ENCODE measurements at places on chromosomes 3 and 15.
A peak's percentile ranks its signal among the peaks of the same experiment; 100 is the strongest.

GRCh38 chr3:42314411-42314810 is 48.4 kb upstream of the CCK start:
- DNase-seq: no peak

GRCh38 chr3:113485161-113485609 is 29.8 kb downstream of the SPICE1 start:
- DNase-seq: no peak

GRCh38 chr3:127751163-127751621 is 71.1 kb downstream of the MGLL start:
- no peak for DNase-seq

DNA sequence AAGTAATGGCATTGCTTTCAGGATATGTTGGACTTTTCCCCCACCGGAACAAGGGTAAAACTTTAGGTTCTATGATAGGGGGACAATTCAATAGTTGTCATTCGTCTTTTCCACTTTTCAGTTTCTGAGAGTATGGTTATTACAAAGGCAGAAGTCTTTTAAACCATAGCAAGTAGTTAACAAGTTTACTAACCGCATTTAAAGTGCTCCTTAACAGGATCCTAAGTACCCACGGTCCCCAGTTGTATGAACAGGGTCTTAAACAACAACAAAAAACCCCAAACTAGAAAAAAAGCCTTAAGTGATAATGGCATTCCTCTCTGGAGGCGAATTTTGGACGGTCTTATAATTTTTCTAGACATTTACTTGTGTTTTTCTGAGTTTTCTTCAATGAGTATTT is 831 bp downstream of the IFT57 start:
- no peak for DNase-seq

- no peak for DNase-seq
These were observed 619.0 kb downstream of the TBL1XR1 start for GRCh38 chr3:176578316-176578715.

- peak; percentile 21 for DNase-seq
These were observed 835.4 kb upstream of the NR2F2 start for GRCh38 chr15:95494971-95495541.

DNA sequence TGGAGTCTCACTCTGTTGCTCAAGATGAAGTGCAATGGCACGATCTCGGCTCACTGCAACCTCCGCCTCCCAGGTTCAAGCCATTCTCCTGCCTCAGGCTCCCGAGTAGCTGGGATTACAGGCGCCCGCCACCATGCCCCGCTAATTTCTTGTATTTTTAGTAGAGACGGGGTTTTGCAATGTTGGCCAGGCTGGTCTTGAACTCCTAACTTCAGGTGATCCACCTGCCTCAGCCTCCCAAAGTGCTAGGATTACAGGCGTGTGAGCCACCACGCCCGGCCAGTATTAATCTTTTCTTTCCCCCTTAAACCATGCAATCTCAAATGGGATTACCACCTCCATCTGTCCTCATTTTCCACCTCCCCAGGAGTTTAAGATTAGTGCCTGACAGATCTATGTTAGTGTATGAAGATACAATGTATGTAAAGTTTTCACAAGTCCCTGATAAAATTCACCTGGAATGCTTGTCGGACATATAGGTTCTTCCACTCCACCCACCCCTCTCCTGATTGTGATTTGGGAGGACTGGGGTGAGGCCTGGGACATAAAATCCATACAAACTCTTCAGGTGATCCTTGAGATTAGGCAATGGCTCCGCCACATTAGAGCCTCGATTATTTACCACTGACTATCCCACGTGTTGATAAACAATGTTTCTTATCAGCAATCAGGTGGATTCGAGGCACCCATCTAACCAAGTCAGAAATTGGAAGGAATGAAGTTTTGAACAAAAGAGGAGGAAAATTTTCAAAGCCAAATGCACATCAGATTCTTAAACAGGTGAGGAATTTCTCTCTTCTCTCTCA is 1.2 kb downstream of the PARL start:
- no peak for DNase-seq

DNA sequence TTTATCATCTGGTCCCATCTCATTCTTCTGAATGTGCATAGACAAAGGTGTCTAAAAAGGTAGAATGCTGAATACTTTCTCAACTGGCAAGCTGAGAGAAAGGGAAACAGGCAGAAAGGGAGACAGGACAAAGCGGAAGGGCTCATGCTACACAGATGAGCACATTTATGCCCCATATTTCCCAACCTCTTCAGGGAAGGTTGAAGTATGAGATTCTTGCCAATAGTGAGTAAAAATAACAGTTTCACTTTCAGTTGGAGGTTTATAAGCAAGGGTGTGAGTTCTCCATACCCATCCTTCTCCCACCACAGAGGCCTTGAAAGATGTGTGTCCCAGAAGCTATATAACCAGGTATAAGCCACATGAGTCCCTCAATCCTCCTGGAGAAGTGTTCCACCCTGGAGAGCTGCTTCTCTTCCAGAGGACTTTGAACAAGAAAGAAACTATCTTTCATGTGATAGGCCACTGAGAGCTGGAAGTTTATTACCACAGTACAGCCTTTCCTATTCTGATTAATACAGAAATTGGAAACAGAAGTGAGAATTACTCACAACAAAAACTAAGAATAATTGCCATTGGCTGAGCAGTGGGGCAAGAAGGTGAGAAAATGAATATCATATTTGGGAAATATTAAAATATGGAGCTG is 709.4 kb upstream of the NR2F2 start:
- DNase-seq: no peak

DNA sequence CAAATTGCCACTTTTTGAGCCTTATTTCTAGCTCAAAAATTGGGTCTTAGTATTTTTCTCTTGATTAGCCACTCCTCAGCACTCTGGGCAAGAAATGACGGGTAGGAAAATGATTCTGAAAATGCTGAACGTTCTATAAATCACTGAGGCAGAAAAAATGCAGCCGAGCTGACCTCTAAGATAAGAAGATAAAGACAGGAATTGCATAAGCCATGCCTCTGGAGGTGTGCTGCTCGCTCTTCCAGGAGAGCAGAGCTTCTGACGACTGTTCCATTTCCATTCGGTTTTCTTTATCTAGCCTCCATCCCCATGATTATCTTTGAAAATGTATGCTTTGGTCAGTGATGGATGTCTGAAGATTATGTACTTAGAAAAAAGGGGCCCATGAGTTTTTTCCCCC is 558.8 kb upstream of the ADAMTS9 start:
- DNase-seq: peak; percentile 5

- no peak for DNase-seq
These were observed 1.1 kb downstream of the MCF2L2 start for GRCh38 chr3:183427196-183427875.

GRCh38 chr3:116886202-116886893 is 176.8 kb downstream of the TUSC7 start:
- no peak for DNase-seq

- no peak for DNase-seq
These were observed 36.0 kb downstream of the THBS1 start for GRCh38 chr15:39616731-39617455.

DNA sequence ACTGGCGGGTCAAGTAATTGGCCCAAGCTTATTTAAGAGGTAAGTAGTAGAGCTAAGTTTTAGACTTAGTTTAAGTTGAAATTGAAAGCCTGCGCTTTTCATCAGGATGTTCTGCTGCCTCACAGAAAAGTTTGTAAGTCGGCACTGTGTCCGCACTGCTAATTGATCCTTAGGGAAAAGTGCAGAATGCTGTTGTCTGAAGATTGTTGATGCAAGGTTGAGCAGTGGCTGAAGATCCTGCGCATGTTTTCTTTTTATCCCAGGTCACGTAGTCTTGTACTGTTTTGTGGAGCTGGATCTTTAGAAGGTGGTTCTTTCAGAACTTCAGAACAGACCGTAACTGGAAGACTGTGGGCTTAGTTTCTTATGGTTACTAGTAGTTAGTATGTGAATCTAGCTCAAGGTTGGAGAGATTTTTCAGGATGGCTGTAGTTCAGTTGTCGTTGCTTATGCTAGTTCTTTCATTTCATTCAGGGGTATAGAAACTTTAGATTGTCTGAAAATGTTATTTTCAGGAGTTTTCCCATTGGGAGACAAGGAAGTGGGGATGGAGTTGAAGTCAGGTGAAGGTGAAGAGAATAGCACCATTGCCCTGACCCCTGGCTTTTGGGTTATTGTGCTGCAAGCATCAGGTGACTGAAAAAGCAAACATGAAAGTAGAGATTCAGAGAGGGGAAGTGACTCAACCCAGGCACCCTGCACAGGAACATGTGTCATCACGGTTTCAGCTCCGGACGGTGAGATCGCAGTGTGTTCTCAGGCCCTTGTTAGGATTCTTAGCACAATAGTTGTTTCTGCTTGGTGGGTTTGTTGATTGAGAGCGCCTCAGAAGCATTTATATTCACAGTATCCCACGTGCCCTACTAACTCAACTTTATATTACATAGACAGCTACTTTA is 32.8 kb downstream of the AKAP13 start:
- DNase-seq: peak; percentile 90

GRCh38 chr15:38176155-38176554 is 76.5 kb upstream of the SPRED1 start:
- DNase-seq: peak; percentile 83

DNA sequence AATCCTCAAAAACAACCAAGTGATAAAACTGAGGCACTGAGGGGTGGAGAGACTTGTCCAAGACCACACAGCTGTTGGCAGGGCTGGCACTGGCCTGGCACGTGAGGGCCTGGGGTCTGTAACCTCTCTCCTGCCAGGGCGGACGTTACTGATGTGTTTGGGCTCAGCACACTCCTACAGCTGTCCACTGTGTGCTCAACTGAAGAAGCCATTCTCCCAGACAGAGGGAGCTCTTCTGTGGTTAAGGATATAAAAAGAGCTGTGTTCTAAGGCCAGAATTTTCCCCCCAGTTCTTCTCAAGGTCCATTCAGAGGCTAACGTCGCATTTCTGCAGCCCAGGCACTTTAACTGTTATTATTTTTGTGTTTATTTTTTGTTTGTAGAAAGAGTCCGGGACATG is 429.0 kb upstream of the ATP11B start:
- DNase-seq: peak; percentile 47

DNA sequence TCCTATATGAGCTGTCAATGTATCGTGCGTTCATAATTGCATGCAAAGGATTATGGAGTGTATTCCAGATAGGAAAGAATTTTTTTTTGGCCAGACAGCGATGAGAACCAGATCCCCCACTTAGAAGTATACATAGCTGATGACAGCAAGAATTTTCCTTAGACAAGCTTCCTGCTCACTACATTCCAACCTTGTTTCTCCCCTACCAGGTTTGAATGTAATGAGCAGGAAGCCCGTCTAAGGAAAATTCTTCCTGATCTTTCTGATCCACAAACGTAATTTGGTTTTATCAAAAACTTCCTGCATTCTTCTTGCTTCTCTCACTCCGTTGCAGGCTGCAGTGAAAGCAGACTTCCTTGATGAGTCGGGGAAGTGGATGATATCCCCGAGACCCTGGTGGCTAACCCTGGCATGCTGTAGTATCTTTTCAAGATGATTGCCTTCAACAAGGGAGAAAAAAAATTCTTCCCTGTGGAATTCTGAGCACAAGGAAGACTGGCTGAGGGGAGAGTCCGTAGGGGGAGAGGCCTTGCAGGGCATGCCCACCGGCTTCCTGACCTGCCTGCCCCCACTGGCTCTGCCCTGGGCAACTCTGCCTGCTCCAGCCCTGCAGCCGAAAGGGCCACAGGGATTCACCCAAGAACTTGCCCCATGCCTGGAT is 243.1 kb downstream of the TLE3 start:
- peak; percentile 90 for DNase-seq

DNA sequence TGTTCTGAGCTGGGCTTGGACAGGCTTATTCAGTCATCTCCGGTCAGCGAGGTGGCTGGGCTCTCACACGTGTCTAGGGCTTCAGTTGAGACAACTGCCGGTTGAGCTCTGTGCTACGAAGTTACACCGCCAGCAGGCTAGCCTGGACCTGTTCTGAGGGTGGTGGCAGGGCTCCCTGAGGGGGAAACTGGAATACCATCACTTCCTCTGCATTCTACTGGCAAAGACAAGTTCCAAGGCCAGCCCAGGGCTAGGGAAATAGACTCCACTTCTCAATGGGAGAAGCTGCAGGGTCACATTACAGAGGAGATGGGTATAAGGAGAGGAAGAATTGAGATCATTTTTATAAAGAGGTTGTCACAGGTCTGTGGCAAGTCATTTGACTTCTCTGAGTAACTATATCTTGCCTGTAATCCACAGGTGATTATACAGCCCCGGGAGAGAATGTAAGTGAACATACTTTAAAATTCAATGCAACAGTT is 106.8 kb upstream of the IL12A start:
- peak; percentile 36 for DNase-seq

DNA sequence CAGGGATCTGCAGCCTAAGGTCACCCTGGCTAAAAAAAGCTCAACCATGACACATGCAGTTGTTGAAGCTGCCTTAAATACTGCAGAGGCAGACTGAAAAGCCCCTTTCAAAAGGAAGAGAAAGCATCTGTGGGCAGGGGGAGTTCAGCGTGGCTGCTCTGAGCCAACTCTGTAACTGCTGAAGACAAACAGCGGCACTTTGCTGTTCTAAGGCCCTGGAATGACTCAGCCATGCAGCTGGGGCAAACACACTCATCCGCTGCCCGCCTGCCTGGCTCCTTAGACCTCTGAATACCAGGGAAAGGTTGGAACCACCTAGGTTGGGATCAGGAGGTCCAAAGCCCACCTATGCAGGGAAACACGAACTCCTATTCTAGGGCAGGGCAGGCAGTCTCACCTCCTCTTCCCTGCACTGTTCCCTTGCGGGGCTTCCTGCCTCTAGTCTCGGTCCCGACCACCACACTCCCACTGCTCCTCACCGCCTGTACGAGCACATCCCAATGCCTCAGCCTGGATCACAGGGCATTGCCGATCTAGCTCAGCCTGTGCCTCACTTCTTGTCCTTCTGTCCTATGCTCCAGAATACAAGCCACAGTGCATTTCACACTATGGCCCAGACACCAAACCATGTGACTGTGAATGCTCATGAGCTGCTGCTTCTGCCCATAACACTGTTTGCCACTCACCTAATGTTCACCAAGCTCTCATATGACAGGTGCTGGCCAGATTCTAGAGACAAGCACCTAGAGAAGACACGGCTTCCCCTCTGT is 6.6 kb upstream of the MUSTN1 start:
- DNase-seq: peak; percentile 10

DNA sequence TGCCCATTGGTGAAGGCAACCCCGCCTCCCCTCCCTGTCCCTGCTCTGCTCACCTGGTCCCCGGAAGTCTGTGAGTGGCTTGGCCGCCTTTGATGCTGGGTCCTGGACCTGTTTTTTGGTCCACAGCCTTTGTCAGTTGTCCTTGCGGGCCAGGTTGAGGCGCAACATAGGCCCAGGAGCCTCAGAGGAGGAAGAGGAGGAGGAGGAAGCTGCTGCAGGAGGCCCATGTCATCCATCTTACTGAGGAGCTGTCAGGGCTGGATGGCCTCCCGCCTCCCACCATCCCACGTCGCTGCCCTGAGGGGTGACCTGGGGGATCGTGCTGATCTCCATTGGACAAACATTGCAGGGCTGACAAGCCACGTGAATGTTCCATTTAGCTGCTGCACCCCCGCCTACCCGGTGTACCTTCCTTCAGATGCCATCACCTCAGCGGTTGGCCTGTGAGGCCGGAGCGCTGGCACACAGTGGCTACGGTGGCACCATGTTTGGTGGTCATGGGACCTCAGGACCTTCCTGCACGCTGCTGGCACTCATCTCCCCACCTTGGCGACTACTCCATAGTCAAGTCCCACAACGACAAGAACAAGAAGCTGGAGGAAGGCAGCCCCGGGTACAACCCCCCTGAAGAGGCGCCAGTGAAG is 106.3 kb downstream of the SMAD6 start:
- DNase-seq: no peak
